Ureter (tissue), 1 donor: ENCODE measurements at places on chromosomes 6 and 20. TPM values are rescaled to one million over a fixed set of nuclear protein-coding genes. Genes with fewer than 3 reads are reported as not detected.

The RIOK1 gene
- total RNA-seq = 25.6 TPM

The ATP6V1G2 gene
- 0.65 TPM for total RNA-seq

The OR14J1 gene
- not detected for total RNA-seq

The EMILIN3 gene
- total RNA-seq = 2.0 TPM

The MEI4 gene
- 0.47 TPM for total RNA-seq

The BCAS1 gene
- total RNA-seq = 67.2 TPM

The LAMA2 gene
- 43.4 TPM for total RNA-seq

The FILIP1 gene
- total RNA-seq = 11.3 TPM

The FAXC gene
- total RNA-seq = 2.7 TPM

The C20orf144 gene
- not detected for total RNA-seq

The SRPK1 gene
- total RNA-seq = 72.9 TPM

The TRIM31 gene
- 0.78 TPM for total RNA-seq

The ADISSP gene
- total RNA-seq = 36.6 TPM

DNA sequence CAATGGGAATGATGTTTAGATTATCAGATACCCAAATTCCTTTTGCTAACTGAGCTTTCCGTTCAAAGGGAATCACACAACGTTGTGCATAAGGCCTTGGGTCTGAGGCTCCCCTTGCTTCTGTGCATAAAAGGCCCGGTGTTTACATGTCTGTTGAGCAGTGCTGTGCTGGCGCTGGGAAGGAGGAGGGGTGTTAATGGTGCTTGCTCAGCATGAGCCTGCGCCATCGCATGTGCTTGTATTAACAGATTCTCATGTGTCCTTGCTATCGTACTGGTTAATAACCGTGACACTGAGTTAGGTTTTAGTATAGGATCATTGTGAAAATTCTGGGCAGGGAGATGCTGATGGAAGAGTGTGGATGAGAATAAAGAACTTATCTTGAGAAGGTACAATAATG, 62.3 kb upstream of the TRAF3IP2 start:
- no peak for DNase-seq

- DNase-seq = no peak
These were observed 108.8 kb upstream of the PMEPA1 start for GRCh38 chr20:57818418-57819181.

GRCh38 chr6:35600659-35601125, 88.0 kb upstream of the TULP1 start:
- DNase-seq = no peak

- DNase-seq = no peak
These were observed 133.6 kb upstream of the TRAF3IP2 start for GRCh38 chr6:111739257-111739696.

- DNase-seq = no peak
These were observed 472.2 kb downstream of the UTRN start for GRCh38 chr6:144757299-144757698.

GRCh38 chr6:55578537-55579363, at the start of gene HMGCLL1:
Gene HMGCLL1, minus strand, starts transcription at chr6:55579192. Its CDS starts 137 bp downstream, at chr6:55579055.
- peak; percentile 42 for DNase-seq

GRCh38 chr20:63106108-63106764, 99.5 kb upstream of the BHLHE23 start:
- DNase-seq = peak; percentile 62

- no peak for DNase-seq
These were observed 101.2 kb downstream of the MYO6 start for GRCh38 chr6:75850026-75850833.

DNA sequence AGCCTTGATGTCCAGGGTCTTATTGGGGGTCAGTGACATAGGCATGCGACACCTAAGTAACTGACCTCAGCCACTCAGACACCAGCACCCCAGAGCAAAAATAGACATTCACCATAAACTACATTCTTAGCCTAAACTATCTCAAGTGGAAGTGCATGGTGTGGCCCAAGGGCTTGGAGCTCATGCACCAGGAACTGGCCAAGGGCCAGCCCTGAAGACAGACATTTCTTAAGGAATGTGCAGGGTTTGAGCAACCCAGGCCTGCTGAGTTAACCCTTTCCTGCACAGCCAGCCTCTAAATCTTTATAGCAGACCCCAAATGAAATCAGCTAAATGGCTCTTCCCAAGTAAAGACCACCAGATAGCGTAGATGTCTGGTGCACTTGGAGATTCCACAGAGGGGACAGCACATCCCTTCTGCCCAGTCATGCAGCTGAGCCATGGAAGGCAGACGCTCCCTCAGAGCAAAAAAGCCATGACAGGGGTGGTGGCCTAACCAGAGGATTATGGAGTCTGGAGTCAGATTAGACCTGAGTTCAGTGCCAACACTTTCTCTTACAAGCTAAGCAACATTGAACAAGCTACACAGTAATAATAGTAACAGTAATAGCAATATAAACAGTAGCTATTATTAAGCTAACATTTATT, 222.6 kb downstream of the ZMYND8 start:
- DNase-seq = no peak

DNA sequence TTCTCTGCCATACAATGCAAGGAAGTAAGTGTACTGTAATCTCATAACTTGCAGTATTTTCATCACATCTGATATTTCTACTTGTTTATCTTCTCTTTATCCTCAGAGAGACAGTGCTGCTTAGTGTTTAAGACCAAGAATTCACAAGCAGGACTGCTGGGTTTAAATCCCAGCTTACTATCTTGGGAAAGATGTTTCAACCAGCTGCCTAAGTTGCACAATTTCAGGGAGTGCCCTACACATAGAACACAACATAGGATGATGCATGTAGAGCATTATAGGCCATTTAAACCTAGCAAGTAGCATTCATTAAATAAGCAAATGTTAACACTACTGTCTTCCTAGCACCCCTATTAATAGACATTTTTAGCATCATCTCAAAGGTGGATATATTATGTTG, 205.2 kb upstream of the CEP162 start:
- no peak for DNase-seq

GRCh38 chr20:39658662-39659409, 696.7 kb downstream of the DHX35 start:
- no peak for DNase-seq

DNA sequence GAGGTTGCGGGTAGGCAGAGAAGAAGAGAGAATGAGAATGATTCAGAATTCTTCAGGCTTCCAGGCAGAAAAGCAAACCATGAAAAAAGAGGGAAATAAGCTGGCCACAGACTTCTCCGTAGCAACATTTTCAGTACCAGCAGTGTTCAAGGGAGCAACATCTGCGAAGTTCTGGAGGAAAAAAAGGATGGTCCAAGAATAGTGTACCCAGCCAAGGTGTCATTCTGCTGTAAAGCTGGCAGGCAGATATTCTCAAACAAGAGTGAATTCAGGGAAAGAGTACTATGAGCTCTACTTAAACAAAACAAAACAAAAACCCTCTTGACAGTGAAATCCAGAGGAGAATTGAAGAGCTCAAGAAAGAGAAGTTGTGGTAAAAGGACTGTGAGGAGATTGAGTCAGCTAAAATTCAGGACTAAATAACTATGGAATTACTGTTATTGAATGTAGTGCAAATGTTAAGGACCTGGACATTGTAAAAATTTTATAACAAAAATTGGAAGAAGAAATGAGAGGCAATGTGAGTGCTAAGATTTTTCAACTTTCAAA, 86.5 kb downstream of the ATRN start:
- no peak for DNase-seq

- DNase-seq = no peak
These were observed 310.6 kb upstream of the RSPO3 start for GRCh38 chr6:126807876-126808275.

DNA sequence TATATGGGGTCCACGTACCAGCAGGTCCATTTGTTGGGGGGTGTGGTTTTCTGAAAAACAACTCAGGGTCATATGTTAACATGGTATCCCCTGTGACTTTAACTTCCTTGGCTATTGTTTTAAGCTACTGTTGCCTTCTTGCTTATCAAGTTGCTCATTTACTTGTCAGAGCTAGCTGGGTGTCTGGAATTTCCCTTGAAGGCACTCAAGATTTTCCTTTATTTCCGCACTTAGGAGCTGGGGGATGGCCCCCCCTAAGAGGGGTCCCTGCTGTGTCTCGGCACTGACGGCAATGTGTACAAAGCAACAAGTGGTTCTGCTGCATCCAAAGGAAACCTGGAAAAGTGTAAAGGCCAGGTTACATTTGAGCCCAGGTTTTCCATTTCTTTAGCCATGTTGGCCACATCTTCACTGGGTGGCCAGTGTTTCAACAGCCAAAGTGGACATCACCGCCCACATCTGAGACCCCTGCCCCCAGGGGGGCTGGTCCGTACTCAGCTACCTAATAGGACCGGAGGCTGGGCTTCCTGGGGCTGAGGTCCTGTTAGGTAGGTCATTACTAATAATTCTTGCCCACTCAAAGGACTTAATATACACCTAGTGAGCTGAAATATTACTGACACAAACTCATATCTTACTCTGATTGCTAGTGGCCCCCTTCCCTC, 24.8 kb upstream of the SYNDIG1 start:
- no peak for DNase-seq

- DNase-seq = no peak
These were observed 118.2 kb downstream of the CARMIL1 start for GRCh38 chr6:25397406-25397805.

DNA sequence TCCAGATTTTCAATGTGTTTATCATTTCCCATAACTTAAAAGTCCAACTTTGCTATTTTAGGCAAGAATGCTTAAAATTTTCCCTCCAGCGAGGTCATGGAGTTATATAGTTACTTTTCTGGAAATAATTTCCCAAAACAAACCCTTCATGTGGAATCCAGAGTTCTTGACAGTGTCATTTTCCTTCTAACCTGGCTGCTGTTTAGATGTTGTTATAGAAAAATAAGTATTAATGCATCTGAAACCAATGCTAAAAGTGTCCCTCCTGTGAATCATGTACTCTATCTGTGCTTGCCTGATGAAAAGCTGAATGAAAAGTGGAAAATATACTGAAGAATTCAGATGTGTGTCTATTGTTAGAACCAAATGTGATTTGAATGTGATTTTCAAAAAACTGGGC, 245.3 kb upstream of the HSF2 start:
- no peak for DNase-seq

DNA sequence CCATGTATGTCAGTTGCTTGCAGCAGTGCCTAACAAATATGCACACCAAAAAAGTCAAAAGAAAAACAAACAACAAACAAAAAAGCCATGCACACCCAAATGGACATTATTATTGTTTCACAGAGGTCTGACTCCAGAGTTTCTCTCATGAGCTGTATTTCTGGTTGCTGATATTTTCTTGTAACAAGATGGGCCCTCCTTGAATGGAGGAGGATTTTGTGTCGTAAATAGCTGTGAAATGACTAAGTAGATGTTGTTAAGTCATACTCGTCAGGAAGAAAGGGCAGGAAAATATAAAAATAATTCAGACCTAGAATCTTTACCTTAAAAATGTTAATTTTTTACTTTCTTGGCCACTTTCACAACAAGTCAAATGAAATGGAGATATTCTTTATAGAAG, 96.0 kb downstream of the PLEKHG1 start:
- no peak for DNase-seq

DNA sequence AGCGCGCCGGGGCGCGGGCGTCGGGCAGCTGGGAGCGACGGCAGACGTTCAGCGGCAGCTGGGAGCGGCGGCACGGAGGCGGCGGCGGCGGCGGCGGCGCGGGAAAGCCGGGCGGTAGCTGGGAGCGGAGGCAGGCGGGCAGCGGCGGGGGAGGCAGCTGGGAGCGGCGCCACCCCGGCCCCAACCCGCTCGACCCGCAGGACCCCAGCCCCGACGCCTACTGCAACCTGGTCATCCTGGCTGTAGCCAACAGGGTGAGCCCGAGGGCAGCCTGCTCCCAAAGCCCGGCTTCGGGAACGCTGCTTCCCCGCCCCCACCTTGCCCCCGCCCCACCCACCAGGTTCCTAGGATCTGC, 8.9 kb downstream of the CCM2L start:
- no peak for DNase-seq

GRCh38 chr6:11332463-11332862, 100.0 kb upstream of the NEDD9 start:
- DNase-seq = no peak

GRCh38 chr6:107466062-107466461, 6.7 kb upstream of the PDSS2 start:
- DNase-seq = no peak
